Chondrocyte (in vitro differentiated cells): ENCODE measurements at places on chromosomes 13 and 19. TPM values are rescaled to one million over a fixed set of nuclear protein-coding genes. Genes with fewer than 3 reads are reported as not detected.

The SRRM5 gene
- total RNA-seq: 0.12 to 0.27 TPM in 2 of 3 replicates, not detected in the other

The TMEM38A gene
- 3.1 to 3.7 TPM (median 3.7 TPM) in 3 replicates for total RNA-seq

The OR10H4 gene
- total RNA-seq: not detected in 3 replicates

The ZNF98 gene
- total RNA-seq: not detected in 3 replicates

The ATP8A2 gene
- total RNA-seq: 1.7 to 1.9 TPM (median 1.9 TPM) in 3 replicates

The MBD3L3 gene
- total RNA-seq: not detected in 3 replicates

The IZUMO1 gene
- not detected in 3 replicates for total RNA-seq

The TEX26 gene
- total RNA-seq: not detected in 3 replicates

The HCN2 gene
- total RNA-seq: 6.2 to 6.8 TPM (median 6.7 TPM) in 3 replicates

The CGB5 gene
- total RNA-seq: 1.6 TPM in 1 of 3 replicates, not detected in the others

The CD33 gene
- total RNA-seq: not detected in 3 replicates

The GPI gene
- 209 to 228 TPM (median 221 TPM) in 3 replicates for total RNA-seq

The KASH5 gene
- total RNA-seq: not detected in 3 replicates

The EMC10 gene
- 132 to 144 TPM (median 144 TPM) in 3 replicates for total RNA-seq

The C19orf81 gene
- total RNA-seq: 1.7 to 4.3 TPM (median 2.5 TPM) in 3 replicates

The GPALPP1 gene
- total RNA-seq: 19.3 to 30.8 TPM (median 21.5 TPM) in 3 replicates

The ZNF546 gene
- total RNA-seq: 2.0 to 7.5 TPM (median 3.6 TPM) in 3 replicates

The MBD3L2 gene
- total RNA-seq: not detected in 3 replicates

The PRTN3 gene
- not detected in 3 replicates for total RNA-seq

The CLASRP gene
- 43.4 to 63.6 TPM (median 49.1 TPM) in 3 replicates for total RNA-seq

The ZNF835 gene
- not detected in 3 replicates for total RNA-seq

The CFD gene
- 1.1 to 17.9 TPM (median 1.8 TPM) in 3 replicates for total RNA-seq

The FBN3 gene
- total RNA-seq: 0.51 to 1.3 TPM (median 0.57 TPM) in 3 replicates

The MATK gene
- not detected in 3 replicates for total RNA-seq

The ADGRE3 gene
- total RNA-seq: not detected in 3 replicates

The HRC gene
- not detected in 3 replicates for total RNA-seq

The BEST2 gene
- total RNA-seq: not detected in 3 replicates

The GPC5 gene
- total RNA-seq: 0.90 to 6.7 TPM (median 0.99 TPM) in 3 replicates

The SCEL gene
- total RNA-seq: not detected in 3 replicates

The PGLYRP2 gene
- total RNA-seq: not detected in 3 replicates

The UBE2L5 gene
- not detected in 3 replicates for total RNA-seq

The SIGLEC5 gene
- not detected in 3 replicates for total RNA-seq

The POSTN gene
- total RNA-seq: 5,433 to 6,725 TPM (median 6,602 TPM) in 3 replicates

The FREM2 gene
- total RNA-seq: 0.07 to 0.15 TPM (median 0.07 TPM) in 3 replicates

The LRG1 gene
- not detected in 3 replicates for total RNA-seq

The CDC16 gene
- 69.0 to 83.0 TPM (median 78.0 TPM) in 3 replicates for total RNA-seq

The KLK3 gene
- not detected in 3 replicates for total RNA-seq

The EFNB2 gene
- total RNA-seq: 36.6 to 54.2 TPM (median 37.1 TPM) in 3 replicates

The CATSPERD gene
- not detected in 3 replicates for total RNA-seq

The ODAD3 gene
- 0.15 to 0.68 TPM (median 0.31 TPM) in 3 replicates for total RNA-seq

The ZNF497 gene
- 0.65 to 0.69 TPM (median 0.68 TPM) in 3 replicates for total RNA-seq

The PRKCG gene
- 0.15 to 0.56 TPM in 2 of 3 replicates, not detected in the other for total RNA-seq

The RAB3A gene
- 3.4 to 6.1 TPM (median 3.8 TPM) in 3 replicates for total RNA-seq

The NXNL1 gene
- total RNA-seq: not detected in 3 replicates

The SHD gene
- not detected in 3 replicates for total RNA-seq

The THSD1 gene
- 6.5 to 12.5 TPM (median 6.7 TPM) in 3 replicates for total RNA-seq

The PAK4 gene
- total RNA-seq: 12.3 to 16.7 TPM (median 14.4 TPM) in 3 replicates

The ZNF586 gene
- 9.8 to 14.7 TPM (median 10.7 TPM) in 3 replicates for total RNA-seq

The UTP14C gene
- 22.3 to 27.6 TPM (median 24.4 TPM) in 3 replicates for total RNA-seq

The PRODH2 gene
- total RNA-seq: not detected in 3 replicates

The FPR1 gene
- total RNA-seq: not detected in 3 replicates

The SIGLEC10 gene
- total RNA-seq: not detected in 3 replicates

The FGF14 gene
- total RNA-seq: 0.05 to 0.22 TPM (median 0.15 TPM) in 3 replicates

The ERICH6B gene
- total RNA-seq: not detected in 3 replicates

The GIPC3 gene
- 0.15 to 3.3 TPM (median 2.2 TPM) in 3 replicates for total RNA-seq

The TMPRSS9 gene
- total RNA-seq: 0.15 to 0.26 TPM in 2 of 3 replicates, not detected in the other

The CEACAM21 gene
- not detected in 3 replicates for total RNA-seq

The DNAJC15 gene
- total RNA-seq: 18.0 to 24.3 TPM (median 21.6 TPM) in 3 replicates
